Pons (tissue), 1 donor: ENCODE measurements at places on chromosomes 2 and 18.
A peak's percentile ranks its signal among the peaks of the same experiment; 100 is the strongest.

- DNase-seq = no peak
Measured at GRCh38 chr2:217981084-217981730, 21.6 kb downstream of the TNS1 start.

DNA sequence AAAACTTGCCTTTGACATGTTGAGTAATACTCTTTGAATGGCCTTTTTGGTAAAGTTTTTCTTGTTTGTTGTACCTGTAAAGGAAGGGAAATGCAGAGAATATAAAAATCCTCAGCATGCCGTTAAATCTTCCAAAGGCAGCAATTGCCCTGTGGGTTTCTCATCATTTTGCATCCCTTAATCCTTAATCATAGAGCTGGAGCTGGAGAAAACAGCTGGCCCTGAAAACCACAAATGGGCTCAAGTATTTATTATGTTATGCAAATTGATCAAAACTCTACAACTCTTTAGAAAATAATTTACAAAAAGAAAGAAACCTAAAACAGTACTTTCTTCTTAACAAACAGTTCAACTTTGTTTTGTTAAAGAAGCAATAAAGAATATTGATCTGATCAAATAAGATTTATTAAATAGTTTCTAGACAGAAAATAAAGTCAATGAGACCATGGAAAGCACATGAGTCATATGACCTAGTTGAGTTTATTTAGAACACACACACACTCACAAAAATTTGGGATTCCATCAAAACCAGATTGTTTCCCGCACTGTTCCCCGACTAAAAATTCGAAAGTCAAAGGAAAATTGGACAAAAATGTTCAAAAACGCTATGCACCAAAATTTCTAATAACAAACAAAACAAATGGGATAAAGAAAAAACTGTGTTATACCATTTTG, 309.0 kb downstream of the GULP1 start:
- DNase-seq = no peak

DNA sequence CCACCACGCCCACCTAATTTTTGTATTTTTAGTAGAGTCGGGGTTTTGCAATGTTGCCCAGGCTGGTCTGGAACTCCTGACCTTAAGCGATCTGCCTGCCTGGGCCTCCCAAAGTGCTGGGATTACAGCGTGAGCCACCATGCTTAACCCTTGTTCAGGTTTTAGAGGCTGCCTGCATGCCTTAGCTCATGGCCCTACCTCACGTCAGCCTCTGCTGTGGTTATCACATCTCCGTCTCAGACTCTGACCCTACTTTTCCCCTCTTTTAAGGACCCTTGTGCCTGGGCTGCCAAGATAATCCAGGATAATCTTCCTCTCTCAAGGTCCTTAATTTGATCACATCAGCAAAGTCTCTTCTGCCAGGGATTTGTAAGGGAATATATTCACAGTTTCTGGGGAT, 98.2 kb upstream of the PMAIP1 start:
- no peak for DNase-seq

DNA sequence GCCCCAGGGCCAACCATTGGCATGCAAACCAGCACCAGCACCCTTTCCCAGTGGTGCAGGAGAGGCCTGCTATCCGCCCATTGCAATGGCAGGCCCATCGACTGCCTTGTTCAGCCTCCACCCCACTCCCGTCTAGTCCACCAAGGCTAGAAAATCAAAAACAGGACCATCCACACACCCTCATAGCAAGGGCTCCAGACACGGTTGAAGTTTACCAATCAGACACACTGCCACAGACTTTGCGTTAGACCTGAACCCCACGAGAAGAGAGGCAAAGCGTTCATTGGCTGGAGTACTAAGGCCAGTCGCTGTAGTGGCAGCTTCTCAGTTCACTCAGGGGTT, 95.3 kb upstream of the TEX51 start:
- DNase-seq = no peak

GRCh38 chr2:234863043-234863934, 88.5 kb upstream of the SH3BP4 start:
- DNase-seq = peak; percentile 77

DNA sequence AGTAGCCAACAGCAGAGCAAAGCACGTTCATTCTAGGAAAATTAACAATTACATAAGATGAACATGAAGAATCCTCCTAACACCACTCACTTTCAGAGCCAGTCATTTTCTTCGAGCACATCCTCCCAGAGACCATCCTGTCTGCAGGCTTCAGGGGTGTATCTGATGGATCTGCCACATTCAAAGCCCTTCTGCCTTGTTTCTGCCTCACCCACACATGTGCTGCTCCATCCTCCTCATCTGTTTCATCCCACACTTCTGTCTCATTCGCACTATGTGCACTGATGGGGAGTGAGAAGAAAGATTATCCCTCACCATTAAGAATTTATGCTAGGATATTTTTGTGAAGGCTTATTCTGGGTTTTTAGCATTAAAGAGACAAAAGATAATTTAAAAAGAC, 287.9 kb upstream of the PKDCC start:
- no peak for DNase-seq

- no peak for DNase-seq
Measured at GRCh38 chr2:70979626-70980025, 1.2 kb downstream of the ANKRD53 start.

DNA sequence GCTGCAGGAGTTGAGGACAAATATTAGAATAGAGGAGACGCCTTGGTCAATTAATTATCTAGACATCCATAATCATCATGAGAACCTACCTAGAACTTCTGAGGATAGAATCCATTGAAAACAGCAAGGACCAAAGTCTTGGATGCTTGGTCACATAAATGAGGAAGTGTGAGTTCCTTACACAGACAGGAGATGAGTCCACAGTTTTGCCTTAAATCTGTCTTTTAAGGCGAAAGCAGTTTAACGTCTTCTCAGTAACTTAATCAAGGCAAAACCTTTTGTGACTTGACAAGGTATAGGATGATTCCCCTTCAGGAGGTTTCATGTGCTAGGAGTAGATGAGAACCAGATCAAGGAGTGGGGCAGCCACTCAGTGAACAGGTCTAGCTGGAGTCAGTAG, 1783.2 kb upstream of the CELF4 start:
- peak; percentile 51 for DNase-seq

- DNase-seq = no peak
Measured at GRCh38 chr2:95357717-95358280, 44.7 kb upstream of the FAHD2A start.

DNA sequence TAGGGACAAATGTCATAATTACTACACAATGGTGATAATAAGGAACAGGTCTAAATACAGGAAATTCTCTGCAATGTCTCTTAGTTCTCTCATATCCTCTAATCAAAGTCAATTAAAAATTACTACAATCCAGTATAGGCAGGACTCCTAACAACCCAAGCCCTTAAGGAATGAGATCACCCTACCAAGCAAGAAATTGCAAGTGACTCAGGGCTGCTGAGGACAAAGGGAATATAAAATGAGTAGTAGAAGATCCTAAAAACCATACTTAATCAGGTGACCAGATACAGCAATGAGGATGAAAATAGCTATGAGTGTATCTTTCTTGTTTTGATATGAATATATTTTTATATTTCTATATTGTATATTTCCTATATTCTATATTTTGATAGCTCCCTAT, 250.0 kb upstream of the DCC start:
- DNase-seq = no peak

DNA sequence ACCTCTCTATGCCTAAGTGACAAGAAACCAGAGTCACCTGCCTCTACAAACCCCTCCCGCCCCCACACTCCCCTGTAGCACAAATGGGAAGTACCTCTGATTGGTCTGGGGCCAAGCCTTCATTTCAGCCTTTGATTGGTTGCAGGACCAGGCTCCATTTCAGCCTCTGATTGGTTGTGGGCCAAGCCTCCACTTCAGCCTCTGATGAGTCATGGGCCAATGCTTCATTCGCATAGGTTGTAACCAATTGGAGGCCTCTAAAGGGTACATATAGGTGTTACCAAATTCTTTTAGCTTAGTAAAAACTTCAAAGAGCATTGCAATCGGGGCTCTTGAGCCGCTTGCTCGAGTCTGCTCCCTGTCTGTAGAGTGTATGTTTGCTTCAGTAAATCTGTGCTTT, 25.0 kb downstream of the CCDC102B start:
- DNase-seq = no peak

DNA sequence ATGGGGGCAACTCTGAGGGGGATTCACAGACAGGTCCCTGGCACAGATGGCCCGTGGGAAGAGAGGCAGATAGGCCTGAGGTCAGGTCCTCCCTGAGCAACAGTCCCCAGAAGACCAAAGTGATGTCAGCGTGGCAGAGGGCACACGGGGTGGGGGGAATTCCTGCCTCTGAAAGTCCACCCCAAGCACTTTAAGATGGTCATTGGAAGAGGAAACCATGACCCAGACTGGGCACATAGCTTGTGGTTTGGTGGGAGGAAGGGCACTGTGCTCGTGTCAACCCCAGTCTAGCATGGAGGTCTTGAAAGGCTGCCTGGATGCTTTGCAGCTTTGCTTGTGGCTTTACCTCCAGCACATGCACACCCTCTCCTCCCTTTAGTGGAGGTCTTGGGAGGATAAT, 38.0 kb upstream of the SIX2 start:
- no peak for DNase-seq

DNA sequence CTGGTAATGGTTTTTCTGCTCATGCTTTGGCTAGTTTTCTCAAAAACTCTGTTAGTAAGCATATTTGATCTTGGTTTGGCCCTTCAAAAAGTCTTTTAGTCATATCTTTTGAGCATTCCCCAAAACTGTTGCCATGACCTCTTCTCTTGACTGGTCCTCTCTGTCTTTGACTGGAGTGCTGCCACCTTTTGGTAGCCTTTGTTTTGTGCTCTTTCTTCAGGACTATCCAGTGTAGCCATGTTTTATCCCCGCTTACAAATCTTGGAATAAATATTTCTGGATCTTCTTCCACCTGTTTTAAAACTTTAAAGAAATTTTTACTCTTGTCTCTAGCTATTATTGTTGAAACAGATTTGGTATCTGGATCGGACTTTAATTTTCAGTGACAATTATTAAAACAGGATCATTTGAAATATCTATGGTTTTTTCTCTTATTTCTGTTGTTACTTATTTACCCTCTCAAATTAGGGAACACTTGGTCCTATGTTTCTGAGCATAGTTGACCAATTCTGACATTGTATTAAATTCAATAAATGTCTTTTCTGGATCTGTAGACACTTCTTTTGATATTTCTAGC, 965 bp upstream of the ELOA2 start:
- DNase-seq = peak; percentile 34

GRCh38 chr2:167292430-167293171, 404.3 kb downstream of the XIRP2 start:
- DNase-seq = peak; percentile 86

GRCh38 chr2:233329489-233330135, 22.0 kb downstream of the SAG start:
- no peak for DNase-seq

DNA sequence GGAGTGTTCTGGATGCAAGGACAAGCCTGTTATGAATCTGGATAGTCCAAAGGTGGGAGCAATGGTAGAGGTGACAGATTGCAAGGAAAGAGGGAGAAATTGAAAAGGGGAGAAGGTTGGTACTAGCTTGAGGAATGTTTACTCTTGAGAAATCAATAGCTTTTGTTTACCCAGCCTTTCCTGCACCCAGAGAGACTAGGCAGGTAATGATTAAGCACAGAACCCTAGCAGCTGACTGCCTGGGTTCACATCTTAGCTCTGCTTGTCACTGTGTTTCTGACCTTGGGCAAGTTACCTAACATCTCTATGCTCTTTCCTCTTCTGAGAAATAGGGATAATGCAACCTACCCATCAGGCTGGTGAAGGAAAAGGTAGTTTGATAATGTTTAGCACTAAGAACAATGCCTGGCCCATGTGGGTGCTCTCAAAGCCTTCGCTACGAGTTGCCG, 178.6 kb downstream of the MGAT5 start:
- DNase-seq = no peak

DNA sequence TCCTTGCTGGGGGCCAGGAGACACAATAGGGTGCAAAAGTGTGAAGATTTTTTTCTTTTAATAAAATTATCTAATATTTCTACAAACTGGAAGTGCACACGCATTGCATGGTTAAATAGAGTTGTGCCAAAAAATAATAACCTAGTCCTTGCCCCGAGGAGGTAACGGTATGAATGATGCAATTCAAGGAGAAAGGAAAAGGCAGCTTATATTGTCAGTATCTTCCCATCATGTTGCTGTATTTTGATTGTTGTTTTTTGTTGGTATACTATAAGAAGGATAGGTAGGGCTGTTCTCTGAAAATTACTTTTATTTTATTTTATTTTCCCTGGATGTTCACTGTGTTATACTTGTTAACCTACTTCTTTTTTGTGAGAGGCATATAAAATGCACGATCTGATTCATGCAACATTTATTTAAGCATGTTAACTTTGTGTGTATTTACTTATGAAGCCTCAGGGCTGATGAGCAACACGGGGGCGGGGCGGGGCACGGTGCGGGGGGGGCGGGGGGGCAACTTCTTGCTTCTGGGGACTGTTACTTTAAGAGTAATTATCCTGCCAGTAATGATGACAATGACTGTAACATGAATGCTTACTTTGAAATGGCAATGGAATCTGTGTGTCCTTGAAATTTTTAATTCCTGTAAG, 118.6 kb downstream of the AQP4 start:
- no peak for DNase-seq

GRCh38 chr18:48023334-48024008, 93.0 kb upstream of the SMAD2 start:
- peak; percentile 49 for DNase-seq

- peak; percentile 31 for DNase-seq
Measured at GRCh38 chr2:159150280-159150746, 136.2 kb downstream of the WDSUB1 start.

GRCh38 chr2:31227110-31227509, 6.8 kb upstream of the EHD3 start:
- DNase-seq = no peak

GRCh38 chr2:47225061-47225783, 70.1 kb upstream of the STPG4 start:
- no peak for DNase-seq
